NCI-H345 (cell line): ENCODE measurements at places on chromosomes 13 and 19.

DNA sequence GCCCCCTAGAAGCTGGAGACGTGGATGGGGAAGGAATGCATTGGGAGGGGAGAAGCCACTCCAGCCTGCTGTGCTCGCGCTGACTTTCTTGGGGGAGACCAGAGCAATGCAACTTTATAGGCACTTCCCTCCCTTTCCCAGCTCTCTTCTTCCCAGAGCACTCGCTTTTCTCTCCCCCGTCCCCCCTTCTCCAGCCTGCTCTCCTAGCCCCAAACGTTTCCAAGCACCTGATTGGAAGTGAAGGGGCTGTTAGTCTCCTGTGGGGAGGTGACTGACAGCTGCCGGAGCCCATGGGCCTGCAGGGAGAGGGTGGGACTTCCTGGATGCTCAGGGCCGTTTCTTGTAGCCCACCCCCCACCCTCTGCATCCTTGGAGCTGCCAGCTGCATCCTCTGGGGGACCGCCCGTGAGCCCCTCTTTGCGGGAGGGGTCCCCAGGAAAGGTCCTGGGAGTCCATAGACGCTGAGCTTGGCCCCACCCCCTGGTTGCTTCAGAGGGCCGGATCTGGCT lies 2.5 kb downstream of the HDGFL2 start:
- no peak for DNase-seq

- DNase-seq: no peak
These were observed 722.2 kb upstream of the PCDH20 start for GRCh38 chr13:62137629-62138405.

- DNase-seq: no peak
These were observed 160.8 kb downstream of the EFNB2 start for GRCh38 chr13:106374631-106375030.

GRCh38 chr13:39602614-39603366 lies at the start of gene LHFPL6:
TSS of gene LHFPL6 (minus strand) at chr13:39603193.
- DNase-seq: peak; percentile 63

- DNase-seq: no peak
These were observed 2.5 kb downstream of the ZNF430 start for GRCh38 chr19:21022996-21023395.

GRCh38 chr19:10861103-10861651 lies 10.2 kb upstream of the CARM1 start:
- DNase-seq: no peak

GRCh38 chr13:61685682-61686012 lies 270.0 kb upstream of the PCDH20 start:
- peak; percentile 10 for DNase-seq

DNA sequence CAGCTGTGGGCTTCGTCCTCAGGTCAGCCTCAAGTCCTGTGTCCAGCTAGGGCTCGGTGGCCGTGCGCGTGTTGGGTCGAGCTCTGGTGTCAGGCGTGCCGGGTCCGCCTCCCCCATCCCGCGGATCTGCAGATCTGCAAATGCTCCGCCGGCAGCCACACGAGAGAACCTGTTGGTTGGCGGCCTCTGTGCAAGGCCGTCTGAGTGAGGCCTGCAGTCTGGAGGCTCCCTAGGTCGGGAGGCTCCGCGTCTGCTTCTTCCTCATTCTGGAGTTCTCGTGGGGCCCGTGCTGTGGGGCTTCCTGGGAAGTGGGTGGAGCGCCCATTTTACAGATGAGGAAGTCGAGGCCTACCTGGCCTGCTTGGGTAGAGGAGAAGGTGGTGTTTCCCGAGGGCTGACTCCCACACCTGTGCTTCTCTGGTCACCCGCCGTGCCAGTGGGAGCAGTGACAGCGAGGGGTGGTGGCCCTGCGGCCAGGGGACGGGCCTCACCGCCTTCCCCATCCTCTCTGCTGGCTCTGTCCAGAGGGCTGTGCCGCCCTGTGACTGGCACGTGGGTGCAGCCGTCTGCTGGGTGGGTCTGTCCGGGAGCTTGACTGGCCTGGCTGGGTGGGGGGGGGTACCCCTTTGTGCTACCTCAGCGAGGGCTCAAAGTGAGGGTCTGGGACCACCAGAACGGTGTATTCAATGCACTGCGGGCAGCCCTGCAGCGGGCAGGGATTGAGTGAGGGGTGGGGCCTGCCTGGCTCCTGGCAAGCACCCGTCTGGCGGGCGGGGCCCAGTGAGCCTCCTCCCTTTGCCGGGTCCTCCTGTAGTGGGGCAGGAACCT lies 3.3 kb downstream of the CSNK1G2 start:
- no peak for DNase-seq

DNA sequence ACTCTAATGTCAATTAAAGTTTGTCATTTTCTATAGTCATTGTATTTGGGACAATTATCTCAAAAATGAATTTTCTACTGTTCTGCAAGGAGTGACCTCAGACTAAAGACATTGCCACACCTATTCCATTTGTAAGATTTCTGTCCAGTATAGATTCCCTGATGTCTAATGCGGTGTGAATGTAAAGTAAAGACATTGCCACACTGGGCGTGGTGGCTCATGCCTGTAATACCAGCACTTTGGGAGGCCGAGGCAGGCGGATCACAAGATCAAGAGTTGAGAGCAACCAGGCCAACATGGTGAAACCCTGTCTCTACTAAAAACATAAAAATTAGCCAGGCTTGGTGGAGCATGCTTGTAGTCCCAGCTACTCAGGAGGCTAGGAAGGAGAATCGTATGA lies 13.8 kb upstream of the ZNF83 start:
- DNase-seq: no peak

DNA sequence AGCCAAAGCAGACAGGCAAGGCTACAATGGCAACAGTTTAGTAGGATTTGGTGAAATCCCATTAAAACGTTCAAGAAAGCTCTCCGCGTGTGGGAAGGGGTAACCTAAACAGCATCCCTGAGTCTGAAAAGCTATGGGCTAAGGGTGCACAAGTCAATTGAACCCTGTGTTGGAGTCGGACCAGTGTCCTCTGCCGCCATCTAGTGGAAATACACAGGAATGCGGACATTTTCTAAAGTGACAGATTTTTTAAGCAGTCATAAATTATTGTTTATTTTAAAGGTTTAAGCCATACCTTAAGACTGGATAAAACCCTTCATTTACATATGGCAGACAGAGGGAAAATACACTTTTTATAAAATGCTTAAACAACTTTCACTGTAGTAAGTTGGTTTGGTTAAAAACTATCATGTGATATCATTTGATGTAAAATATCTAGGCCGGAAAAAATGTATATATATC lies 26.5 kb upstream of the LSM14A start:
- DNase-seq: peak; percentile 75

- no peak for DNase-seq
These were observed 608 bp downstream of the CNN2 start for GRCh38 chr19:1026783-1027649.

DNA sequence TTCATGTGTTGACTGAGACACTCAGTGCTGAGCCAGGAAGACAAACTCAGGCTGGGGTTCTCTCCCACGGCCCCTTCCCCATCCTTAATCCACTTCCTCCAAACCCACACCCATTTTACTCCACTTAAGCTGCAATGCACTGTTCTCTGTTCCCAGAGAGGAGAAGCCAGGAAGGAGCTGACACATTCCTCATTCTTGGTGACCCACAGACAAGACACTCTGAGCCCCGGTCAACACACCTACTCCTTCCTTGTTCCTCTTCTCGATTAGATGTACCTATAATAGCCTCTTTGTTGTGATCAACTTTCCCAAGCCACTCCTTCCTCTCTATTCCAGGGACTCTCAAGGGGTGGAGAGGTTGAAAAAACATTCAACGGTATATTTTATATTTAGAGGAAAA lies 47.1 kb downstream of the INSR start:
- DNase-seq: no peak

- DNase-seq: no peak
These were observed 173.2 kb upstream of the TRPC4 start for GRCh38 chr13:38042771-38043170.

GRCh38 chr13:43245374-43245964 lies 222.1 kb downstream of the DNAJC15 start:
- DNase-seq: no peak

GRCh38 chr13:48778610-48779009 lies 124.9 kb downstream of the CYSLTR2 start:
- no peak for DNase-seq

DNA sequence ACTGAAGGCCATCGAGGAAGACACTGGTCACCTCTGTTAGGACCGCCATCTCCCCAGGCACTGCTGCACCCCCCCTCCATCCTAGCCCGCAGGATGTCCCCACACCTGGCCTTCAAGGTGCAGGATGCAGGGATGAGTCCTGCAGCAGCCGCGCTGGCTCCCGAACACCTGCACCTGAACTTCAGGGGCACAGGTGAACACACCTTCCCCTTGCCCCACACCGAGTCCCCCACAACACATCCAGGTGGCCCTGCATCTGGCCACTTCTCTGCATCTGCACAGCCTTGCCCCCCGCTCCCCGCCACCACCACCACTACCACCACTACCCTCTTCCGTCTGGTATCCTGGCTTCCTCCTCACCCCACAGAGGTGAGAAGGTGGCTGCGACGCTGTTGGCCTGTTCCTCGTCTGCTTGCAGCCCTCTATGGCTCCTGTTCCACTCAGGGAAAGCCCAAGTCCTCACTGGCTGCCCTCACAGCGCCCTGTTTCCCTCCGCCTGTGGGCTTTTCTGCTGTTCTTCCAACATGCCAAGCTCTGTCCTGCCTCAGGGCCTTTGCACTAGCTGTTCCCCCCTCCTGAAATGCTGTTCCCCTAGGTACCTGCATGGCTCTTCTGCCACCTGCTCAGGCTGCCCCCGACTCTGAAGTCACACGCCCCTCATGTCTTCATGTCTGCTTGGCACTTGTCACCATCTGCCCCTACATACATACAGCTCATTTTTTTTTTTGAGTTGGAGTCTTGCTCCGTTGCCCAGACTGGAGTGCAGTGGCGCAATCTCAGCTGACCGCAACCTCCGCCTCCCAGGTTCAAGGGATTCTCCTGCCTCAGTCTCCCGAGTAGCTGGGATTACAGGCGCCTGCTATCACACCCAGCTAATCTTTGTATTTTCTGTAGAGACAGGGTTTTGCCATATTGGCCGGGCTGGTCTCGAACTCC lies 1.4 kb upstream of the CERS1 start:
- DNase-seq: no peak

DNA sequence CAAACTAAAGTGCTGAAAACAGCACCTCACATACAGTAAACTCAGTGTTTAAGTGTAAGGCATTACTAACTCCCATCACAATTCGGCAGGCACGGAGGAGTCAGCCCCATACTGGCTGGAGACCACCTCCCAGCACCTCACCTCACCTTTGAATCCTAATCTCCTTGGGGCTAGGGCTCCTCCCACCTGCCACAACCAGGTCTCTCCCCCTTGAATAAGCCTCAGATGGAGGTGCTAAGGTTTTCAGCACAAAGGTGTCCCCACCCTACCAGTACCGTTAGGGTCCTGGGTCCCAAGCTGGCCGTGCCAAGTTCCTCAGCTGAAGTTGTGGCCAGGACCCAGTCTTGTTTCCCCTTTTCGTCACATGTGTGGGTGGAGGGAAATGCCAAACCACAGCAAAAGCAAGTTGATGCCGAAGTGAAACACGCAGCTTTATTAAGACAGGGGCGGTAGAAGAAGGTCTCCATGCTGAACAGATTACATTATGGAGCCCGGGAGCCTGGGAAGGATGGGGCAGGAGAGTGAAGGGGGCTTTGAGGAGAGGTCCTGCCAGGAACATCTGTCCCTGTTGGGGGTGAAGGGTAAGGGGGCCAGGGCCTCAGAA lies at the start of gene IGFLR1:
Gene IGFLR1 (minus strand): TSS at position 332 of the 604 bp plus-strand sequence. CDS start 1,272 bp downstream, outside the sequence.
- DNase-seq: no peak
